ENCODE measurements at places on chromosomes 2 and 18.

DNA sequence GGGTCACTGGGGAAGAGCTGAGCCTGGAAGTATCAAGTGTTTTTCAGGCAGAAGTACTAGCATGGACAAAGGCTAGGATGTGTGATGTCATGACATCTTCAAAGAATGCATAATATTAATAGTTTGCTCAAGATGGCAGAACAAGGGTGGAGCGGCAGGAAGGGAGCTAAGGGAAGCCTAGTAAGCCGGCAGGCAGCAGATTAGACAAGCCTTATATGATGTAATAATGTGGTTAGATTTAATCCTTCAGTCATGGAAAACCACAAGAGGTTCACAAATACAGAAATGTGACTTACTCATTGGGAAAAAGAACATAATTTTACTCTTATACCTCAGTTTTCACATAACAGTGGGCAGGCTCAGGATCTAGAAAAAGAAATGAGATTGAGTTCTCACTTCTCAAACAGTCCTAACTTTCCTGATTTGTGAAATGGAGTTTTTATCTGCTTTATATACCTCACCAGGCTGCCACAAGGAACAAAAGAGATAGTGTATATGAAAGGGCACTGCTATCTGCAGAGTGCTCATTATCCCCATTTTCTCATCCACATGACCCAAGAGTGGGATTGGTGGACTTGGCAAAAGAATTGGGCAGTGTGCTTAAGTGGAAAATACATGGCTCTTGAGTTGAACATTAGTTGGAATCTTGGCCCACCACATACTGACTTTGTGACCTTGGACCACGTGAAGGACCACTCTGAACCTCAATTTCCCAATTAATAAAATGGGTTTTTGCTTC lies 89.1 kb upstream of the LHCGR start:
- no peak for DNase-seq

GRCh38 chr2:72134408-72134996 lies 13.2 kb downstream of the CYP26B1 start:
- DNase-seq, result no peak

DNA sequence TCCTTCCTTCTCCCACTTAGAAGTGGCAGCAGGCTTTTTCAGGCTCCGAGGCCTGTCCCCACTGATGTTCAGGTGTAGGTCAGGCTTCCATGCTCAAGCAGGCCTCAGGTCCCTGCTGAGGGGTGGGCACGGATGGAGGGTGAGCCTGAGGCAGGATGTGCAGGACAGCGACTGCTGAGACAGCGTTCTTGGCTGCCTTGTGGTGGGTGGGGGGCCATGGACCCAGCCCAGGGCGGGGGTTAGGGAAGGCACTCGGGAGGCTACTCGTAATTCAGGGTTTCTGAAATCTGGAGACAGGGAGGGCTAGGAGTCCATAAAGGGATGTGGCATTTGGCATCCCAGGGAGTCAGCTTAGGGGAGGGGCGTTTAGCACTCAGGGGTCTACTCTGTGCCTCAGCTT lies 30.3 kb downstream of the COLEC11 start:
- DNase-seq, result no peak

GRCh38 chr2:159617646-159618045 lies 1.3 kb upstream of the BAZ2B start:
- no peak for DNase-seq

DNA sequence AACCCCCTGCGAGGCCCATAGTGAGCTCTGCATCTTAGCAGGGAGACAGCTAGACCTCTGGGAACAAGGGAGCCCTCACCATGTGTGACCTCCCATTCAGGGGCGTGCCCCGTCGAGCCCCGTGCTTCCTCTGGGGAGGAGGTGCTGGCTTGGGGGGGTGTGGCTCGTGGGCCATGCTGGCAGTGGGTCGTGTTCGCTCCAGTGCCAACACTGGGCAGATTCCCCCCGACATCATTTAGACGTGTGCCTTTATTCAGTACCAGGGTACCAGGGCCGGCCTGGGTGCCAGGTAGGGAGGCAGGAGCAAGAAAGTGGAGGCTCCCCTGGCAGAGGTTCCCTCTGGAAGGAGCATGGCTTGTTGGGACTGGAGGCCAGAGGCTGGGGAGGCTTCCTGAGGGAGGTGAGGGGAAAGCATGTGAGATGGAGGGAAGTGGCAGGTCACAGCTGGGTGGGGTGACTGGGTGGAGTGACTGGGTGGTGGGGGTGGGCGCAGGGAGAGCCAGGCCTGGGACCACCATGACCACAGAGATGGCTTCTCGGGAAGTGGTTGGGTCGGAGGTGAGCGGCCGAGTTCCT lies 15.2 kb downstream of the GPC1 start:
- no peak for DNase-seq

- DNase-seq, result no peak
These were observed 53.1 kb downstream of the ADCY3 start for GRCh38 chr2:24866946-24867345.

- no peak for DNase-seq
These were observed 47.8 kb downstream of the MEX3C start for GRCh38 chr18:51149670-51150069.

DNA sequence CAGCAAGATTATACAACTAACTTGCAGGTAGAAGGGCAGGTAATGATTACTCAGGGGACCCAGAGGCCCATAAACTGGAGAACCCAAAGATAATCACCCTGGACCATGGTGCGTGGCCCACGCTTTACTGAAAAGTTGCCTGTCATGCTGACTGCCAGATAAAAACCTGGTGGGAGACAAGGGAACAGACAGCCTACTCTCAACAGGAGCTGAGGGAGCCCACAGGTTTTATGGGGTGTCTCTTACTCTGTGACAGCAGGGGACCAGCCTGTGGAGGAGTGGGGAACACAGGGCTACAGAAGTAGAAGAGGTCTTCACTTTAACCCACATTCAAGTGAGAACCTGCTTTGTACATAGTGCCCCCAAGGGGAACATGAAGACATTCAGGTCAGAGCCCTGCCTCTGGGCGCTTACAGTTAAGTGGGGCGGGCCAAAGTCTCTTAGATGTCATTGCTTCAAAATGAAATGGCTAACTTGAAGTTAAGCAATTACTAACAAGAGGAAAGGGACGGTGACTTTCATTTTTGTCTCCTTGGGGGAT lies 60.4 kb downstream of the DHRS9 start:
- DNase-seq, result no peak
